Stimulated activated CD4-positive, alpha-beta T cell treated with anti-CD3 and anti-CD28 coated beads, Interleukin-2, amount 100 ng/mL, for 48 hours (primary cell): ENCODE measurements at places on chromosomes 5 and 9.

- DNase-seq, result no peak
Observed at GRCh38 chr5:172418862-172419814, 35.2 kb downstream of the SH3PXD2B start.

DNA sequence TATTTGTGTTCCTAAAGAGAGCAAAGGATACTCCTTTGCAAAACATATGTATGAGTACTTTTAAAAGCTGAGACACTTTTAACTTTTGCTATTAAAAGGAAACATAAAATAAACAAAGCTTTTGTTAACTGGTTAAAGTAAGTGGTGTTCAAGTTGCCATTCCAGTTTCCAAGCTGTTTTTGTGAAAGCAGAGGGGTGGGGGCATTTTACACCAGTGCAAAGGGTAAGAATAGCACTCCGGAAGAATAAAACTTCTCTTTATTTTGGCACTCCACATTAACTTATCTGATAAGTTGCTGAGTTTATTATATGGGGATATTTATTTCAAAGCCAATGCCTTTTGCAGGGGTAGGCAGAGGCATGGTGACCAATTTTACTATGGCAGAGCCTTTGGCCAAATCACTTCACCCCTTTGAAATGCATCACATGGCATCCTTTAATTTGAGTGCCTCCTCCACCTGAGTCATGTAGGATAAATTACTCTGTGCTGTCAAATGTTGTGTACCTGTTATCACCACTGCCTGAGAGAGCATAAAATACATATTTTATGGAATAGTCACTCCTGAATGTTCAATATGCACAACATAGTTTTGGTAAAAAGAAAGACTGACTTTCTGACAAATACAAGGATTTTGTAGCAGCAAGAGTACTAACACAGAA is 62.9 kb downstream of the MLLT3 start:
- DNase-seq, result no peak

DNA sequence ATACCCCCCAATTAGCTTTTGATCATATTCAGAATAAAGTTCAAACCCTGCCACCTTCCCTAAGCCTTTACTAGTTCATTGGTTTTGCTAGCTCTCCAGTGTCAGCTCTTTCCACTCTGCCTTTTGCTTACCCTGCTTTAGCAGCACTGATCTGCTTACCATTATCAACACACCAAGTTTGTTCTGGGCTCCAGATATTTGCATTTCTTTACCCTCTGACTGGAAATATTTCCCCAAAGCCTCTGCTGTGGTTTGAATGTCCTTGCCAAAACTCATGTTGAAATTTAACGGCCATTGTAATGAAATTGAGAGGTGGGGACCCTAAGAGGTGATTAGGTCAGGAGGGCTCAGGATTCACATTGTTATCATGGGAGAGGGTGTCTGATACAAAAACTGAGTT is 99.5 kb downstream of the GCNT1 start:
- DNase-seq, result no peak

GRCh38 chr9:117887383-117887782 is 183.2 kb downstream of the TLR4 start:
- DNase-seq, result no peak

DNA sequence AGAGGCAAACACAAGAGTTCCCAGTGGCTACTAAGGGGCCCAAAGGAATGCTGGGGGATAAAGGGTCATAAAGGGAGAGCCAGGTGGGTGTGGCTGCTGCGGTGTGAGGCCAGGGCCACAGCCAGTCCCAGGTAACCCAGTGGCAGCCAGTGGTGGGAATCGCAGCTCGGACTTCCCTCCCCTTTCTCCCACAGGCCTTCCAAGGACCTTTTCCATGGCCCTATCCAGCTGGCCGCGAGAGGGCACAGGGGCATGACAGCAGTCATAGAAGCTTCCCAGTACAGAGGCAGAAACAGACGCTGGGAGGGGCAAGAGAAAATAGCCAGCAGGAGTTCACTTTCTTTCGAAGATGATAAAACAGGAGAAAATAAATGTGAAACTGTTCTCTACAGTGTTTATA is 257.6 kb downstream of the SEMA5A start:
- DNase-seq, result no peak

GRCh38 chr5:116516021-116516420 is 58.6 kb downstream of the SEMA6A start:
- no peak for DNase-seq

DNA sequence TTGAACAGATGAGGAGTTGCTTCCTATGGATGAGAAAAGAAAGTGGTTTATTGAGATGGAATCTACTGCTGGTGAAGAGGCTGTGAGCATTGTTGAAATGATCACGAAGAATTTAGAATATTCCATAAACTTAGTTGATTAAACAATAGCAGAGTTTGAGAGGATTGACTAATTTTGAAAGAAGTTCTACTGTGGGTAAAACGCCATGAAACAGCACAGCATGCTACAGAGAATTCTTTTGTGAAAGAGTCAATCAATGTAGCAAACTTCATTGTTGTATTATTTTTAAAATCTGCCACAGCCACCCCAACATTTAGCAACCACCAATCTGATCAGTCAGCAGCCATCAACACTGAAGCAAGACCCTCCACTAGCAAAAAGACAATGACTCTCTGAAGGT is 309.1 kb downstream of the SPOCK1 start:
- DNase-seq, result no peak

- no peak for DNase-seq
Observed at GRCh38 chr9:137478962-137479861, 20.1 kb upstream of the NSMF start.

DNA sequence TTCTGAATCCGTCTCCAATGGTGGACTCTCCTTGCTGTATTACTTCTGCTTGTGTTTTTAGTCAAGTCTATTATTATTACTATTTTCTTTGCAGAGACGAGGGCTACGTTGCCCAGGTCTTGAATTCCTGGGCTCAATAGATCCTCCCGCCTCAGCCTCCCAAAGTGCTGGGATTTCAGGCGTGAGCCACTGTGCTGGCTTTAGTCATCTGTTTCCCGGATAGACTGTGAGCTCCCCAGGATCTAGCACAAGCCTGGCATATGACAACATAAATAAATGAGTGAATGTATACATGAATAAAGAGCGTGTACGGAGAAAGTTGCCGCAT is 439 bp upstream of the DDX46 start:
- DNase-seq, result no peak

GRCh38 chr9:76456202-76456926 is 2.6 kb upstream of the GCNT1 start:
- DNase-seq, result no peak

DNA sequence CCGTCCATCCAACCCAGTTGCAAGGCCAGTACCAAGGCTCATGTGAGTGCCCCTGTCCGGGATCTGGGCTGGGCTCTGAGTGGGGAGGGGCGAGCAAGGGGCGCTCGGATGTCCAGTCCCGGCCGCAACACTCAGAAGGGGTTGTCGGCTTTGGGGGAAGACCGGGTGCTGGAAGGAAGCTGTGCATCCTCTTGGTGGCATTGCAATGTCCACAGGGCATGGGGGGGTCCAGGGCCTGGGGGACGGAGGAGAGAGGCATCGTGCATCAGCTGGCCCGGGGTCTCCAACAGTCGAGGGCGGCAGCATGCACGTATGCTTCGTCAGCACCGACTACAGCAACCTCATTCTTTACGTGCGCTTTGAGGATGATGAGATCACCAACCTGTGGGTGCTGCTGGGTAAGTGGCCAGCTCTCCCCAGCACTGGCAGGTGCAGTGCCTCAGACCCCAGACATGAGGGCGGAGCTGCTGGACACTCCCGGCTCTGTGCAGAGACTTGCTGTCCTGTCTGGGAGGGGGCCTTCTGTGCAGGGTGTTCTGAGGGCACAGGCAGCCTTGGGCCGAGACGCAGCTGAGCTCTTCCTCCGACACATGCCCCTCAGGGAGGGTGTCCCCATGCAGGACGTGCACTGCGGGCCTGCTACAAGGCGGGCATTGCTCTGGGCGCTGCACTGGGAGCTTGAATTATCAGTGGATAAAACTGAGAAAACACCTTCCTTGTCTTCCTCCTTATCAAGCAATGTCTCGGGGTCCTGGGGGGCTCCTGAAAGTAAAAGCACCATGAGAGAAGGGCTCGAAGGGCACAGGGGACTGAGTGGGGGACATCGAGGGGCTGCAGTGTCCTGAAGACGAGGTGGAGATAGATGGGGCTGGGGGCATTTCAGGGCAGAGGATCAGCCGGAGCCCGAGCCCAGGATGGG is 22.5 kb downstream of the GLT6D1 start:
- DNase-seq, result no peak

DNA sequence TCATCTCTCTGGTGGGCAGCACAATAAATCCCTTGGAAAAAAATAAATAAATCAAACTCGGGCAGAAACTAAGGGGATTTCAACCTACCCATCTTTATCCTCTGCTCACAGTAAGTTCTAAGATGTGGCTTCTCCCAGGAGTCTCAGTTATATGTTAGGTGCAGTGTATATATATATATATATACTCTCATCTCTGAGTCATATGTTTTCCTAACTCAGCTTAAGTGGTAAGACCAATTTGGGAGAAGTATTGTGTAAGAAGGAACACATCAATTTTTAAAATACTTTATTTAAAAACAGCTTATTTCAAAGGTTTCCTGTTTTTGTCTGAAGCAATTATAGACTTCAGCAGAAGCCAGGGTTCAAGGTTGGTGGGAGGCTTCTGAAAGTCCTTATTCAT is 20.3 kb upstream of the OSMR start:
- DNase-seq, result no peak
